Stimulated activated CD4-positive, alpha-beta T cell treated with anti-CD3 and anti-CD28 coated beads, Interleukin-1b, Interleukin-23, amount 100 ng/mL, for 1 hour (primary cell): ENCODE measurements at places on chromosomes 7 and 10.

DNA sequence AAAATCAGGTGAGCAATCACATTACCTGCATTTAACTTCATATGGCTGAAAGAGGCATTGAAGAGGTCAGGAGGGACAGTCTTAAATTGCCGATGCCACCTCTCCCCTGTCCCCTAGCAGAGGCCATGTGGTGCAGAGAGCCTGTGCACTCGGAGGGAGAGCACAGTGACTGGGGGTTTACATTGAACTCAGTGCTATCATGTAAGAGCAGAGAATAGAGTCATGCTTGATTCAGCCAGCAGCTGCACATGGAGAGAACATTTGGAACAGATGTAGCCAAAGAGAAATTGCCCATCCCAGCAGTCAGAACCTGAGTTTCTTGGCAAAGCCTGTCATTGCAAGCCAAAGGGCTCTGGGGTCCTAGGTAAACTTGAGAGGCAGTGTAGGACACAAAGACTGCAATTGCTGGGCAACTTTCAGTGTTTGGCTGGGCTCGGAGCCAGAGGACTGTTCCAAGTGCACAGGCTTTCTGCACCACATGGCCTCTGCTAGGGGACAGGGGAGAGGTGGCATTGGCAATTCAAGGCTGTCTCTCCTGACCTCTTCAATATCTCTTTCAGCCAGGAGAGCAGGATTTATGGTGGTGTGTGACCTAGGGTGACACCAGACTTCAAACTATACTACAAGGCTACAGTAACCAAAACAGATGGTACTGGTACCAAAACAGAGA is 267.1 kb downstream of the REEP3 start:
- DNase-seq, result no peak

DNA sequence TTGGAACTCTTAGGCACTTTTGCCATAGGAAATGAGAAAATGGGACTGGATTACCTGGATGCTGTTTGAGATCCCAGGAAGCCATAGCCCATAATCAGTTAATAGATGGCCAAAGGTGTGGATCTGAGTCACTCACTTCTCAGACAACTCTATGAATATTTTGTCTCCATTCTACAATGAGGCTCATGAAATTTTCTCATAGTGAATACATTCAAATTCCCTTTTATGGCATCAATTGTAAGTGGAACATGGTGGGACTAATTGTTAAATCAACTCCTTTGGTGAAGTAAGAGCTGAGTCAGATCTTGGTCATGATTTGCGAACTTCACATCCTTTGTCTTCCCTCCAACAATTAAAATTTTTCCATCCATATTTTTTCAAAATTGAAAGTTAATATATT is 222.1 kb downstream of the ARL4A start:
- no peak for DNase-seq

DNA sequence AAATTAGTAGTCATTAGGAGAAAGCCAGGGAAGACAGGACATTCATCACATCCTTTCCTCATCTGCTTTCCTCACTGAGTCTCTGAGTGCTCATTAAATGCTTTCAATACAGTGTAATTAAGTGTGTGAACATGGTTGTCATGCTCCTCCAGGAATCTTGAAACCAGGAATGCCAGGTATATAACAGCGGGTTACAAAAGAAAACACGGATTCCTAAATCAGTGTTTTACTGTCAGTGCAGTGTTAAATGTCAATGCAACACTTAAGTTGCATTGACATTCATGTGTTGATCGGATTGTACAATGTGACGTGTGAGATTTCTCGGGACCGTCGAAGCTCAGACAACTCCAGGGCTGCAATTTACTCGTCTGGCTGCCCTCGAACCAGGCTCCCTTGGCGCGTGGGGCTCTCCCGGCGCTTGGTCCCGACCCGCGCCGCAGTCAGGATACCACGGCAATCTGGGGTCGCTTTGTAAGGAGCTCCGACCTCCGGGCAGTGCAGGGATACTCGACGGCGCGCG is 455 bp upstream of the SPAG6 start:
- DNase-seq, result no peak

GRCh38 chr7:114539575-114539974 is 125.0 kb downstream of the FOXP2 start:
- no peak for DNase-seq

- DNase-seq, result no peak
Observed at GRCh38 chr7:74149071-74149470, 25.1 kb upstream of the EIF4H start.

GRCh38 chr7:79286181-79286580 is 167.3 kb downstream of the MAGI2 start:
- DNase-seq, result no peak

- no peak for DNase-seq
Observed at GRCh38 chr7:74627661-74628411, 29.7 kb upstream of the GTF2I start.

DNA sequence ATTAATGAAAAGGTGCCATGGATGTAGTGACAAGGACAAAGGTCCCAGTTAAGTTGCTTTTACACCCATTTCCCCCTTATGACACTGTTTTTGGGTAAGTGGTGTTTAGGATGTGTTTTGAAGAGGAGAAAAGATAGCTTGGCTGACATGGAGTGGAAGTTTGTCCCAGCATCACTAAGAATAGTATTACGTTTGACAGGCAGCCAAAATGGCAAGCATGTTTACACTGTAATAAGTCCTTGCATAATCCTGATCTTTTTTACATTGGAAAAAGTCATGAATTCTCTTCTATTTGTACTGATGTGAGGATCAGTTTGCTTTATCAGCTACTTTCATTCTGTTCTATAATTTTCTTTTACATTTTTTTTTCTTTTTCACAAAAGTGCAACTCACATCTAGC is 137.8 kb downstream of the CHRM2 start:
- no peak for DNase-seq

- DNase-seq, result no peak
Observed at GRCh38 chr7:152078786-152079185, 53.3 kb downstream of the GALNT11 start.

- DNase-seq, result no peak
Observed at GRCh38 chr10:110566472-110567200, 859 bp upstream of the SMC3 start.

DNA sequence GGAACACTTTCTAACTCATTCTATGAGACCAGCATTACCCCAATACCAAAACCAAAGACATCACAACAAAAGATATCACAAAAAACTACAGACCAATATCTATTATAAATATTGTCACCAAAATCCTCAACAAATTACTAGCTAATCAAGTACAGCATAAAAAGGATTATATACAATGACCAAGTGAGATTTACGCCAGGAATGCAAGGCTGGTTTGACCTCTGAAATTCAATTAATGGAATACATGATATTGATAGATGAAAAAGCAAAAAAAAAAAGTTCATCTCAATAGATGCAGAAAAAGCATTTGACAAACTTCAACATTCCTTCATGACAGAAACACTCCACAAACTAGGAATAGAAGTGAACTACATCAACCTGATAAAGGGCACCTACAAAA is 175.3 kb downstream of the LCOR start:
- DNase-seq, result no peak

GRCh38 chr10:119650692-119651513 is at the start of gene BAG3:
Gene BAG3 (plus strand): TSS chr10:119651380. CDS start chr10:119651676, 296 bp downstream.
- DNase-seq, result peak; percentile 61

GRCh38 chr7:41886262-41886900 is 183.5 kb upstream of the INHBA start:
- DNase-seq, result no peak

GRCh38 chr10:127738512-127739424 is 1.8 kb downstream of the FOXI2 start:
- DNase-seq, result no peak

DNA sequence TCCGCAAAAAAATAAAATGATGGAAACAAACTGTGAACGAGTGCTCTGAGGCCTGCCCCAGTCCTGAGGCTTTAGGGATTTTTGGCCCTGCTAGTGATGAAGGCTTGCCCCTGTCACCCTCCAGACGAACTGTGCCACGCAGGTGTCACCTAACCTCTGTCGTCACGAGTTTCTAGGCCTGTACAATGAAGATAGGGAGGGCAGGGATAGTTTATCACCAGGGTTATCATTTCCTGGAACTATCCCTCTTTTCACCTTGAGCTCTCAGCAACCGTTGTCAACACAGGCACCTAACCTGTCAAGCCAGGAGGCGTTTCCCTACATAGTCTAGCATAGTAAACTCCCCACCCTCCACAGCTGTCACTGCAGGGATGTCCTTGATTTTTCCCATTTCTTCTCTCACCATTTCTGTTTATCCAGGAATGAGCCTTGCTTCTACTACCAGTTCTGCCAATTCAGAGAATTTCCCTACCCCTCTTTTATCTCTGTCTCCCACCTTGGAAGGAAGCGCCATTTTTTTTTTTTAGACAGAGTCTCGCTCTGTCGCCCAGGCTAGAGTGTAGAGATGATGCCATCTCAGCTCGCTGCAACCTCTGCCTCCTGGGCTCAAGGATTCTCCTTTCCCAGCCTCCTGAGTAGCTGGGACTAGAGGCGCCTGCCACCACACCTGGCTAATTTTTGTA is 2.2 kb upstream of the ACHE start:
- no peak for DNase-seq

- no peak for DNase-seq
Observed at GRCh38 chr7:77465256-77465655, 49.1 kb upstream of the GSAP start.

GRCh38 chr10:29611781-29612381 is 22.9 kb downstream of the SVIL start:
- DNase-seq, result no peak

DNA sequence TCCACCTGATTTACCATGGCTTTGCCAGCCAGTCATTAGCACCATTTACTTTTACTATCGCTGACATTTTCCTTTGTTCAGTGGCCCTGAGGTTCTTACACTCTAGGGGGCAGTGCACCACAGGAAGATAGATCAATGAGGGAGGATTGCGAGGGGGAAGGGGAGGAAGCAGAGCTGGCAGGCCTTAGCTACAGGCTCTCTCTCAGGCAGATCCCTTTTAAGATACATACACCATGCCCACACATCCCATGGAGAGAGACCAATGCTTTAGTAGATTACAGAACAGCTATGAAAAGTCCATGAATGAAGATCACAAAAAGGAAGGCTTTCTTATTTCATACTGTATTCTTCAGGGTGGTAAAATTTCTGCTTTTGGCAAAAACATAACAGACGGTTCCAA is 47.4 kb downstream of the DENND11 start:
- DNase-seq, result peak; percentile 8

- no peak for DNase-seq
Observed at GRCh38 chr7:142554560-142555532, 194.4 kb upstream of the PRSS1 start.

DNA sequence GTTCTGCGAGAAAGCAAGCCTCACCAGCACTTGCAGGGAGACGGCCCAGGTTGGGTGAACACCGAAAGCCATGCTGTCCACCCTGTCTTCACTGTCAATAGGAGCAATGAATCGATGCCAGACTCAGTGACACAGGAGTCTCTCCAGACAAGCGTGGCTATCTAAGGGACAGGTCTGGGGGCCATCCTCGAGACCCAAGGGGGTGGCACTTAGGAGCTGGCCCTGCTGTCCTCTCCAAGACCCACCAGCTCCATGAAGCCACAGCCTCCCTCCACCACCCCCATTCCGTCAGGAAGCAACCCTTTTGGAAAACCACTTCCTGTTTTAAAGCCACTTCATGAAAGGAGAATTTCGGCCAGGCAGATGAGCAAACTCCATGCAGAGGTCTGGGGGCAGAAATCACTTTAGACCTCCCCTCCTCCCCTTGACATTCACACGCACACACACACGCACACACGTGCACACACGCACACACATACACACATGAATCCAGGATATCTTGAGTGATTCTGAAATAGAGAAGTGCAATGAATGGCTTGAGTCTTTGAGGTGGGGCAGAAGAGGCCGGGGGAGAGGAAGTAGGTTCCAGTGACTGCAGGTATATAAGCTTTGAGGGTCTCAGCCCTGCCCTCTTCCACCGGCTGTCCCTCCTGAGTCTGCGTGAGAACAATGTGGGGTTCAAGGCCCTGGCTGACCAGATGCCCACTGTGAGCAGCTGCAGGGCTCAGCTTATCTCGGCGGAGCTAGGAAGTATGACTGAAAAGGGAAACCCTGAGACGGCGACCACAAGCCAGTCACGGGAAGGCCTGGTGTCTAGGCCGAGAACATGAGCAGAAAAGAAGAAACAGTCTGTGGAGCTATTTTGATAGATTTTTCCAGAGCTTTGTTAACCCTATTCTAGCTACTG is 25.0 kb downstream of the RGS10 start:
- DNase-seq, result no peak

- DNase-seq, result no peak
Observed at GRCh38 chr10:71725998-71726579, 6.5 kb upstream of the C10orf105 start.

DNA sequence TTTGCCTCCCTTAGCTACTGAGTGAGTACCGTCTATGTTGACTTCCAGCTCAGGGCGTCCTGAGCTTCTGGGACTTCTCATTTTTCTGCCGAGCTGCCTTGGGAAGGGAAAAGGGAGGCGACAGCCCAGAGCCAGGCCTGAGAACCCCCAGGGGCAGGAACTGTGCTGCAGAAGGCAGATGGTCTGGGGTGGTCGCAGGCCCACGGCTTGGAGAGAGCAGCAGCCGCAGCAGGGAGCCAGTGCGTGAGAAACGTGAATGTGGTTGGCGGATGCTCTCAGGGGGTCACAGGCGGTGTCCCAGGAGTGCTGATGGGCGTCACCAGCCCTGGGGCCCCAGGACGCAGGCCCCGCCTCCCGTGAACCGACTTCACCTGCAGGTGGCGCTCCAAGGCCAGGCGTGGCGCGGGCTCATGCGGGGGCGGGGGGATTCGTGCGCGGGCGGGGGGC is 9.2 kb upstream of the PWWP2B start:
- peak; percentile 55 for DNase-seq

GRCh38 chr7:40243076-40243475 is 108.3 kb downstream of the SUGCT start:
- no peak for DNase-seq

DNA sequence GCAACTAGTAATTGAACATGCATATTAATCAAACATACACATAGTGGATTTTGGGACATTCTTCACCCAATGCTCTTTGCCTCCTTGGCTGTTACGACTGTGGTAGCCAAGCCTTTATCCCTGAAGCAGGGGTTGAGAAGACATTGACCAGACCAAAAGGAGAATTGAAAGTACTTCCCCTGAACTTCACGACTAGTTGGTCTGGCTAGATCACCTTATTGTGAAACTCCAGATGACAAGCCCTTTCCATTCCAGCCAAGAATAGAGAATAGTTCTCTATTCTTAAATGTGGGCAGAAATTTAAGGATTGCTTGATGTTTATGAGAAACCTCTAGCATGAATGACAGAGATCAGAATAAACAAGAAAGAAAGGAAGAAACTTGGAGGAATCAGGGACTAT is 97.0 kb downstream of the LRMDA start:
- no peak for DNase-seq

- DNase-seq, result no peak
Observed at GRCh38 chr10:81872206-81872862, 2.7 kb upstream of the NRG3 start.

GRCh38 chr7:128403676-128404075 is 6.1 kb downstream of the IMPDH1 start:
- DNase-seq, result no peak
